ENCODE measurements at places on chromosomes 11 and 22.

- DNase-seq = no peak
Measured at GRCh38 chr11:117221775-117222517, 9.9 kb downstream of the PCSK7 start.

DNA sequence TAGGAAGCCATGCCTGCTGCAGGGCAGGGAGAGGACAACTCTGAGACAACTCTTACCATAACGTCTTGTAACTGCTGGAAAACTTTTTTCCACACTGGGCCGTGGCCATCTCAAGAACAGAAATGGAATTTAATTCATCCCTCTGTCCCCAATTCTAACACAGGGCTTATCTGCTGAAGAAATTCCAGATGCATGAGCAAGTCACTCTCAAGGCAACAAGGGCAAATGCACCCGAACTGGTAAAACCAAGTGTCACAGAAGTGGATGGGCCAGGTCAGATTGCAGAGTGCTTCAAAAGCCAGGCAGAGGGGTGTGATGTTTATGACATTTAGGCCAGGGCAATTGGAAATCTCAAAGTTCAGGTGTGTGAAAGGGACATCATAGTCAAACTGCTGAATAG is 7.4 kb downstream of the SMPD1 start:
- DNase-seq = no peak

DNA sequence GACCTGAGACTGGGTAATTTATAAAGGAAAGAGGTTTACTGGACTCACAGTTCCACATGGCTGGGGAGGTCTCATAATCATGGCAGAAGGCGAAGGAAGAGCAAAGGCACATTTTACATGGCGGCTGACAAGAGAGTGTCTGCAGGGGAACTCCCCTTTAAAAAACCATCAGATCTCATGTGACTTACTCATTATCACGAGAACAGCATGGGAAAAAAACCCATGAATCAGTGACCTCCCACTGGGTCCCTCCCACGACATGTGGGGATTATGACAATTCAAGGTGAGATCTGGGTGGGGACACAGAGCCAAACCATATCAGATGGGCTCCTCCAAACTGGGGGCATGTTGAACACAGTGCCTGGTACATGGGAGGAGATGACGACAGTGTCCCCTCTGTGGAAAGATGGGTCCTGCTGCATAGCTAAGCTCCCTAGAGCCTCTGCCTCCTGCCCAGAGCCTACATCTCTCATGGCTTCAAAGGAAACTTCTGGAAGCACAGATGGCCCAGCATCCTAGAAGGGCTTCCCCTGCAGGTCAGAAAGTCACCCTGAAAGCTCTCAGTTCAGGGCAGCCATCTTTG is 46.1 kb downstream of the MYEOV start:
- no peak for DNase-seq

- no peak for DNase-seq
Measured at GRCh38 chr11:6693342-6694228, 10.4 kb upstream of the MRPL17 start.

DNA sequence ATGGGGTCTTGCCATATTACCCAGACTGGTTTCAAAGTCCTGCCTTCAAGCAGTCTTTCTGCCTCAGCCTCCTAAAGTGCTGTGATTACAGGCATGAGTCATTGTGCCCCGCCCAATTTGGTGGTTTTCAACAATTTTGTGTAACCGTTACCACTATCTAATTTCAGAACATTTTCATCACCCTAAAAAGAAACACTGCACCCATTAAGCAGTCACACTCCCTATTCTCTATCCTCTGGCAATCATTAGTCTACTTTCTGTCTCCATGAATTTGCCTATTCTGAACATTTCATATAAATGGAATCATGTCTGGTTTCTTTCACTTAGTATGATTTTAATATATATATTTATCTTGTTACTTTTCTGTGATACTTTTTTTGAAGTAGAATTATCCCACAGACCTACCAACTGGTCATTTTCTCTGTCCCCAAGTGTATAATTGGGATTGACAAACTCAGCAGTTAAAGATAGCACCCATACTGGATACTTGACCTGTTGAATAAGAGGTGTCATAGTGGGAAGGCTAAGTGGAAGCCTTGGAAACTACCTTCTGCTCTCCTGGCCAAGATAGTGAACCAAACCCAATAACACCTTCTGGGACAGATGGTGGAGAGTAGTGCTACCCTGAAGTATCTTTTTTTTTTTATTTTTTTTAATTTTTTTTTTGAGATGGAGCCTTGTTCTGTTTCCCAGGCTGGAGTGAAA is 64.8 kb downstream of the STIM1 start:
- no peak for DNase-seq

GRCh38 chr11:72779495-72780128 is 14.2 kb downstream of the STARD10 start:
- no peak for DNase-seq
